ENCODE measurements at places on chromosomes 6 and 20.
A peak's percentile ranks its signal among the peaks of the same experiment; 100 is the strongest.

- DNase-seq, result no peak
Observed at GRCh38 chr6:104896914-104897313, 37.2 kb upstream of the HACE1 start.

GRCh38 chr6:160990847-160991405, 643 bp upstream of the MAP3K4 start:
- no peak for DNase-seq

DNA sequence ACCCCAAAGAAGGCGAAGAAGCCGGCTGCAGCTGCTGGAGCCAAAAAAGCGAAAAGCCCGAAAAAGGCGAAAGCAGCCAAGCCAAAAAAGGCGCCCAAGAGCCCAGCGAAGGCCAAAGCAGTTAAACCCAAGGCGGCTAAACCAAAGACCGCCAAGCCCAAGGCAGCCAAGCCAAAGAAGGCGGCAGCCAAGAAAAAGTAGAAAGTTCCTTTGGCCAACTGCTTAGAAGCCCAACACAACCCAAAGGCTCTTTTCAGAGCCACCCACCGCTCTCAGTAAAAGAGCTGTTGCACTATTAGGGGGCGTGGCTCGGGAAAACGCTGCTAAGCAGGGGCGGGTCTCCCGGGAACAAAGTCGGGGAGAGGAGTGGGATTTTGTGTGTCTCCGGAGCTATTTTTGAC, 69.6 kb downstream of the HFE start:
- peak; percentile 32 for DNase-seq

DNA sequence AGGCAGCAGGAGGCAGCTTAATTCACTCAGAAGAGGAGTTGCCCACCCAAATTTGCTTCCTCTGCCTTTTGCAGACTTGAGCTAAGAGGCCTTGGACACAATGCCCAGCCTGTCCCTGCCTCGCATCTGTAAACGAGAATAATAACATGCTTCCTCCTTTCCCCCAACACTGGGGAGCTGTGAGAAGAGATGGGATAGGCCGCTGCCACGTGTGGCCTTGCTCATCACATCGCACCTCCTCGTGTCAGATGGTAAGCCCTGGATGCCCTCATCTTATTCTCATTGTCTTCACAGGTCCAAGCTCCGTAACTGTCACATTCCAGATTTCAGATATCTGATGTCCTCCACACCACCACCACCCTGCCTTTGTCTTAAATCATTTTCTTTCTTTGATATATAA, 13.1 kb upstream of the TUBB2B start:
- DNase-seq, result no peak

- DNase-seq, result no peak
Observed at GRCh38 chr6:73927421-73927820, 231.4 kb downstream of the CD109 start.

GRCh38 chr6:152368751-152369624, 268.2 kb downstream of the SYNE1 start:
- no peak for DNase-seq

DNA sequence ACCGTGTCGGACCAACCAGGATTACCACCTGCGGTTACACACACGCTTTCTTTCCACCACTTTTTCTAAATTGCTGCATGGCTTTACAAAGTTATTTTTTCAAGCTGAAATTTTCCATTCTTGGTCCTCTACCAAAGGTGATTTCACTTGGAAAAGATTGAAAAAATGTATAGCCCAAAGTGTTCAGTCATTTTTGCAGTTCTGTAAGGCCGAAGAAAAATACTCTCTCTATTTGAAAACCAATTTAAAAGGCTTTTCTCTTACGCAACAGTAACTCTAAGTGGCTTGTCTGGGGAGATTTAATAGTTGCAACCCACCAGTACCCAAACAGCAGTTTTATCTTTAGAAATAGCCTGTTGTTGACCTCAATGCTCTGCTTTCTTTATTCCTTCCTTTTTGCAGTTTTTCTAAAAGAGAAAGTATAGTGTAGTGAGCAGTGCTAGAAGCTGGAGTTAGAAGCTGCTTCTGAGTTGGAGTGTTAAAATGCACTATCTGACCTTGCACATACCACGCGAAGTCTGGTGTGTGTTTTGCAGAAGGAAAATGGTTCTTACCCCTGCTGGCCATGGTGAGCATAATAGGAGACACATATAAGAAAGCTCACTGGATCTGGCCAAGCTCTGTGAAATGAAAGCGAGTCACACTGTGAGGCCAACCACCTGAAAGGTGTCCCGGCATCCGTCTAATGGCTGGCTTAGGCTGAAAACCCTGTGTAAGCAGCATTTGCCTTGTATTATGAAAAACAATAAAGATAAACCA, 271.6 kb upstream of the PRND start:
- no peak for DNase-seq

- no peak for DNase-seq
Observed at GRCh38 chr6:29763491-29764289, 40.5 kb downstream of the HLA-F start.
